8988T (cell line): ENCODE measurements at places on chromosomes 6 and 20.
A peak's percentile ranks its signal among the peaks of the same experiment; 100 is the strongest.

- DNase-seq, result no peak
Observed at GRCh38 chr6:114879693-114880092, 536.9 kb upstream of the HS3ST5 start.

DNA sequence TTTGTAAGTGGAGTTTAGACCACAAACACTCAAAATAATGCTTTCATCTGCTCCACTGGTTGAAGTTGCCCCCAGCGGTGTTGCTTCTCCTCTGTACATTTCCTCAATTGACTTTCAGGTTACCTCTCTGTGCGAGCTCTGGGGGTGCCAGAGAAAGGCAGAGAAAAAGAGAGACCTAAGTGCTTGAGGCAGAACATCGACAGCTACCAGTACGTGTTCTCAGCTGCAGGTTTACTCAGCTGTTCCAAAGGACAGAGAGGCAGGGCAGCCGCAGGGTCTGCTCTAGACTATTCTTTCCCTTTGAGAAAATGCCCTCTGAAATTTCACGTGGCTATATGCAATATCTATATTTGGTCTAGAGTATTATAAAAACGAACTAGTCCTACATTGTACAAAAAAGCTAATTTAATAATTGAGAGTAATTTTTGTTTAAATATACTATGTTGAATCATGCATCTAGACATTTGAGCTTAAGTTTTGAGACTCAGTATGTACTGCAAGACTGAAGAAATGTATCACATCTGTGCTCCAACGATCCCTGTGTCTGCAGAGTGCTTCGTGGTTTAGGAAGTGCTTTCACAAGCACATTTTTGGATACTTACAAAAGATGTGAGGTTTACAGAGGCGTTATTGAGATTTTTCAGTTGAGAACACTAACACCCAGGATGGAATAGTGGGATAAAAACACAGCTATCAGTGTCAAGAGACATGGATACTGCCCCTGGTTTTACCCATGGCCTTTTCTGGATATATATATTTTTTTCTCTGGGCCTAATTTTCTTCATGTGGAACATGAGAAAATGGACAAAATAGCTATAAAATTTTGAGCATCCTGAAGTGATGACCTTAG is 453.6 kb upstream of the FLRT3 start:
- no peak for DNase-seq

DNA sequence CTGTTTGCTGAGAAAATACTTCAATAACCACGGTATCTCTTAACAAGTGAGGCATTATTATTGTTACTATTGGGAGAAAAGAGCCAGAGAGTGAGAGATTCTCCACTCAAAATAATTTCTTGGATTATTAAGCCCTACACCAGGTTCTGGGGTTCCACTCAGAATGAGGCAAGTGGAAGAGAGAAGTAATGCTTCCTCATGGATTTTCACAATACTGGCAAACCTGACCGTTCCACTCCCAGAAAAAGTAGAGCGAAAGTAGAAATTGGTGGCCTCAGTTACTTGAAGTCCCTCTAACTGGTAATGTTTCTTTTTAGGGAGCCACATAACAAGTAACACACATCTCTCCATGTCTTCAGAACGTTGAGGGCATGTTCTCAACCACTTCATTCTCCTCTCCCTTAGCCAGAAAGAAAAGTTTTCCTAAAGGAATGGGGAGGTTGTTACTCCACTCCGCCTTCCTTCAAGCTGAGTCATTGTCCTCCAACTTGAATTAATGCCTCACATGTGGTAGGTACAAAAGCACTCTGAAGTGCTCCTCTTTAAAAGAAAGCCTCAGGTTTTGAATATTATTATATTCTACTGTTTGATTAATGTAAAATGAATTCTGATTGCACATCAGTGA is 1.9 kb downstream of the BAG2 start:
- DNase-seq, result no peak

DNA sequence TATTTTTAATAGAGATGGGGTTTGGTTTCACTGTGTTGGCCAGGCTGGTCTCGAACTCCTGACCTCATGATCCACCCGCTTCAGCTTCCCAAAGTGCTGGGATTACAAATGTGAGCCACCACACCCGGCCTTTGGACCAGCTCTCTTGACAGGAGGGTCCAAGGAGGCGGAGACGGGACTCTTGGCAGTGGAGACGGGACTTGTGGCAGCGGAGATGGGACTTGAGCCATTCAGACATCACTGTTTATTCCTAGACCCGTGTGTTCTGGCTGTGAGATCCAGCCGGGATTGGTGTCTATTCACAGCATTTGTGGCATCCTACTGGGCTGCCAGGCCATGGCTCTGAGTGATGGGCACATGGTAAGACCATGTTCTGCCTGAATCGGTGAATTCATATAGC is 25.6 kb downstream of the PRPF6 start:
- no peak for DNase-seq

DNA sequence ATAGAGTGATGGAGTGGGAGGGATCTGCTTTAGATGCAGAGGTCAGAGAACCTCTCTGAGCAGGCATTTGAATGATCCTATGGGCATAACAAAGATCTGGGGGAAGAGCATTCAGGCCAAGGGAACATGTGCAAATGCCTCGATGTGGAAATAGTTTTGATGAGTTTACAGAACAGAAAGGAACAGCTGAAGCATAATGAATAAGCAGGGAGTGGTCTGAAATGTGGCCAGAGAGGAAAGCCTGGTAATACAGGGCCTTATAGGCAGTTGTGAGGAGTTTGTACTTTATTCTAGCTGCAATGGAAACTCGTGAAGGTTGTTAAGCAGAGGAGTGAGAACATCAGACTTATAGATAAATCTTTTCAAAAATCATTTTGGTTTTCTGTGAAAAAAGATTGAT is 33.0 kb upstream of the ME1 start:
- no peak for DNase-seq

DNA sequence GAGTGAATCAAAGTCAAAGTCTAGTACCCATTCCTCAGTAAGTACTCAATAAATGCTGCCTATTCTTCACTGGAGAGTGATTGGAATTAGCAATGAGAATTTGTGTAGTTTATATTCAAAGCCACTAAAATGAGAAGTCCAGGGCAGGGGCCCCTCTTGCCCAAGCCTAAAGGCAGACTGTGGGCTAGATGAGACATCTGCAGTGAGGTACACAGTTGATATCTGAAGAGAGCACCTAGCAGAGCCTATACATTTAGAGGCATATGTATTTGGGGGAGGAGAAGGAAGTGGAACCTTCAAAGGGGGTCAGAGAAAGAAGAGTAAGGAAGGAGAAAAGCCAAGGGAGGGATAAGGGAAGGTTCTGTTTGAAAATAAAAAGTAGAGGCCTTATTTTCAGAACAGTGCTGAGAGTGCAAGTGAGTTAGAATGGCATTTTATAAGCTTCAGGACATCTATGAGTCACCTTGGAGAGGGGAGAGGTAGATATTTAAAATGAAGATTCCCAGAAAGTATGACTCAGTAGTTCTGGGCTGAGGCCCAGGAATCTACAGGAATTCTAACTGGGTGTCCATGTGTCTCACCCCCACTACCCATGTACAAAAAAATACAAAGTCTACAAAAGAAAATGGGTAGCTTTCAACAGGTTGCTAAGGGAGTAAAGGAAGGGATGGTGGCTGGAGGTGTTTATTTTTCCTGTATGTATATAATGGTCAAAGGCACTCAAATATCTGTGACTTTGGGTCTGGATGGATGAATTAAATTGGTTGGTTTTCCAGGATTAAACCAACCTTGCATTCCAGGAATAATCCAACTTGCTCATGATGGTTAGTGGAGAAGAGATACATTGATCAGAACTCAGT is 135.1 kb downstream of the ZFP64 start:
- DNase-seq, result peak; percentile 24
